Stimulated activated CD4-positive, alpha-beta T cell treated with anti-CD3 and anti-CD28 coated beads, Interleukin-1b, Interleukin-23, amount 100 ng/mL, for 1 hour (primary cell): ENCODE measurements at places on chromosomes 4 and X.

GRCh38 chr4:186348433-186348832, 82.4 kb downstream of the F11 start:
- DNase-seq = no peak

DNA sequence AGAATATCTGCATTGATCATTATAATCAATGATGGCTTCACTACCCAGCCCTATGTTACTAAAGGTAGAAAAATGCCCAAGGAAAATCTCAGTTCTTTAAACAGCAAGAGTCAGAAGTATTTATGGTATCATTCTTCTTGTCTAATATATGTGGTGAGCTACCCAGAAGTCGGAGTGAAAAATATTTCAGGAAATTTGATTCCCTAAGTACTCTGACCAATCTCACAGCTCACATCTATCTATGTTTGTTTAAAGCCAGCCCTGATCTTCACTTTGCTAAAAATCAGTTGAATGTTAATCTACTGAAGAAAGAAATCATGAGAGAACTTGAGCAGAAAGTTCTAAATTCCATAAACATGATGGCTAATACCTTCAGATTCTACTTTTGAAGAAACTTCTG, 522.9 kb upstream of the SLIT2 start:
- no peak for DNase-seq

- DNase-seq = no peak
Observed at GRCh38 chr4:147794787-147795413, 63.0 kb downstream of the ARHGAP10 start.

GRCh38 chr4:113943863-113944262, 35.6 kb downstream of the ARSJ start:
- DNase-seq = no peak

GRCh38 chrX:150348365-150348764, 14.8 kb upstream of the MAMLD1 start:
- DNase-seq = no peak
